Stimulated activated CD8-positive, alpha-beta memory T cell treated with anti-CD3 and anti-CD28 coated beads, Interleukin-15, amount 100 ng/mL, for 48 hours (primary cell): ENCODE measurements at places on chromosomes 7 and 10.

- no peak for DNase-seq
Measured at GRCh38 chr7:80858141-80858903, 60.5 kb downstream of the SEMA3C start.

GRCh38 chr7:14018751-14019150, 29.3 kb upstream of the ETV1 start:
- DNase-seq, result no peak

DNA sequence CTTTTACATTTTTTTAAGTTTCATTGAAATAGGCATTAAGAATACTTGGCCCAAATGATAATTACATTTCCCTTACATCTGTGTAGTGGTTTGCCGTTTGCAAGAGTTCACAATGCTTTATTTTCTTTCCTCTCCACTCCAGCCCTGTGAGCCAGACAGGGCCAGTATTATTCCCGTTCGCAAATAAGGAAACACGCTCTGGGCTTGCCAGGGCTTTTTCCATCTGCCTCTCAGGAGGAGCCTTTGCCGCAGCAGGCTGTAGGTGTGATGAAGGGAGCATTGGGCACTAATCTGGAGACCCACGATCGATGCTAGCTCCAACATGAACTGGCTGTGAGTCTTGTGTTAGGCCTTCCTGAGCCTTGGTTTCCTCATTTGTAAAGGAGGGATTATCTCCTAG, 154.4 kb downstream of the GALNT17 start:
- DNase-seq, result no peak

DNA sequence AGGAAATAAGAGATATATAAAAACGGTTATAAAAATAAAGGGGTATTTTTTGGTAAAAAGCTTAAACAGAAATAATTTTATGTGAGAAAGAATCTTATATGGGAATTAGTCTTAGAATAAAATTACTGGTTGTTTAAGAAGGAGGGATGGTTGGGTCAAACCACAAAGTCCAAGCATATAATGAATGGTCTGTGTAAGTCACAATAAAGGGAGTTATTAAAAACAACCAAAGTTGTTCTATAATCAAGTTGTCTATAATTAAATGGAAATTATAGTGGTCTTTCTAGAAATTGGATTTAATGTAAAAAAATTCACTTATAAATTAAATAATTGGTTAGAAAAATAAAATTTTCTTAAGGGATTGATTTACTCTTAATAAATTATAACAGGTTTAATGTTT, 304.8 kb downstream of the POM121L12 start:
- DNase-seq, result no peak

- DNase-seq, result no peak
Measured at GRCh38 chr7:108570146-108570755, 577 bp downstream of the DNAJB9 start.

GRCh38 chr10:72274730-72275350, 1.1 kb downstream of the DDIT4 start:
- no peak for DNase-seq

DNA sequence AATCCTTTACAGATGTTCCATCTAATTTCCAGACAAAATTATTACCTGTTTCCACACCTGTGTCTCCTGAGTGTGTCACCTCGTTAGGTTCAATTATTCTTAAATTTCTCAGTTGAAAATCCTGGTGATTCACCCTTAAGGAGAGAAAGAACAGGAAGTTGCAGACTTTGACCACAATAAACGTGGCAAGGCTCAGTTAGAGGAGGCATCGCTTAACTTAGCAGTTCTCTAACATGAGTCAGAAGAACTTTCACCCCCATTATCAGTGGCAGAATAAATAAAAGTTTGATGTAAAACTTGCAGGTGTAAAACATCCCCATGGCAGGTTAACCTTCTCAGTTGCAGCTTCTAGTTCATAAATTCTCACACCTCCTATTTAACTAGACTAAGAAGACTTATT, 8.3 kb downstream of the XPNPEP1 start:
- DNase-seq, result no peak

DNA sequence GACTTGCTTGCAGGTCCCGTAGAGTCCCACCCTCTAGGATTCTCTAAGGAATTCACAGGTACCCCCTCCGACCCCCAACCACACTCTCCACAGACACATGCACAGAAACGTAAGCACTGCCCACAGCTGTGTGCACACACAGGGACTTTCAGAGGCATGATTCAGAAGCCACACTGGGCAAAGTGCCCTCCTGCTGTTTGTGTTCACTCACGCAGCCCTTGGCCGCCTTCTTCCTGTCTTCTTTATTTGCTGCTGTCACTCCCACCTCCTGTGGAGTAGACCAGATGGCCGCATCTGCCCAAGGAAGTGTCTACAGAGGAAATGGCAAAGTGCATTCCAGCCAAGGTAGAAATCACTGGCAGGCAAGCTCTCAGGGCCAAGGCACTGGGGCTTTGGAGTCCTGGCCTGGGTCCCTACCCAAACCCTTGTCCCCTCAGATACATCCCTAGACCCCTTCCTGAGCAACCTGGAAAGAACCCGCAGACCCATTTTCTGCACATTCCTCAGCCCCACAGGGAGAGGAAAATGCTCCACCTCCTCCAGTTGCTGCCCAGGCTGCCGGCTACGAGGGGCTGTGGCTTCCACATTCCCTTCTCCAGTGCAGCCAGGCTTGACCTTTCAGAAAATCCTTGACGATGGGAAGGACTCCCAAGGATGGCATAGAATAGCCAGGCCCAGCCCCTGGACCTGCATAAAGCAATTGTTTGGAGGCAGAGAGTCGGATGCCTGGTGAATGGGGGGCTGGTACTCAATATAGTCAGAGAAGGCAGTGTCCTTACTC, 21.6 kb upstream of the GIMAP8 start:
- no peak for DNase-seq

DNA sequence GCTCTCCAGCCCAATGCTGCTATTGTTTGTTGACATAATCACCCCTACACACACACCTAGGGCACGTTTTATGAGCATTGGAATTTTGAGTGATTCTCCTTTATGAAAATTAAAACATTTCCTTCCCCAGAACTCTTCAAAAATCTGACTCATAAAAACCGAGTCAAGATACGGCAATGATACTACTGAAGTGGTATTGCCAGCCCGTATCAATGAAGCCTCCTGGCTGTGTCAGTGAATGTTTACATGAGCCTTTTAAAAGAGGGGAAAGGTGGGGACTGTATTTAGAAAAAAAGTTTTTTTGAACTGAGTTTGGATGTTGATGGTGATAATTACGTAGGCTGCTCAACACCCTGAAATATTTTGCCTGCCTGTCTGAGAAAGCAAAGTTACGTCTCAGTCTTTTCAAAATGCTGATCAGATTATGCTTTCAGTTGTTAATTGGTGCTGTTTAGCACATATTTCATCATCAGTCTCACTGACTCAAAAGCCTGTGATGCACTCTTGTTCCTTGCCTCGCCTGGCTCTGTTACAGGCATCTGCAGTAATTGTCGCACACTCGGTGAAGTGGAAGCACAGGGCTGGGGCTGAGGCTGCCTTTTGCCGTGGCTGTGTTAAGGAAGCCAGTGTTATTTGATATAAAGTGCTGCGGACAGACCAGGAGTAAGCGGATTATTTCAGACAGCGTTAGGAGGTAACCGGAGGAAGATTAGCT, 157.4 kb upstream of the TCF7L2 start:
- no peak for DNase-seq

DNA sequence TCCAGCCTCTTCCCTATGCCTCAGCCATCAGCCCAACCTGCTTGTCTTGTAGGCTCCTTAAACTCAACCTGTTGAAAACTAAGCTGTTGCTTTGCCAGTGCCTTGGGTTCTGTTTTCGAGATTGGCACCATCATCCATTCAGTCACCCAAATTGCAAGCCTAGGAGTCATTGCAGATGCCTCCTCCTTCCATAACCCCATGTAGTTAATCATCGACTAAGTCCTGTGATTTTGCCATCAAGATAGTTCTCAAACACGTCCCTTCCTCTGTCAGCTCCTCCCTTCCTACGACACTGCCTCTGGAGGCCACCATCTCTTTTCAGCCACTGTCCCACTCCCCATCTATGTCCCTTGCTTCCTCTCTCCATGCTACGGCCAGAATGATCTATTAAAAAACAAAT, 168.1 kb downstream of the RAB11FIP2 start:
- no peak for DNase-seq

DNA sequence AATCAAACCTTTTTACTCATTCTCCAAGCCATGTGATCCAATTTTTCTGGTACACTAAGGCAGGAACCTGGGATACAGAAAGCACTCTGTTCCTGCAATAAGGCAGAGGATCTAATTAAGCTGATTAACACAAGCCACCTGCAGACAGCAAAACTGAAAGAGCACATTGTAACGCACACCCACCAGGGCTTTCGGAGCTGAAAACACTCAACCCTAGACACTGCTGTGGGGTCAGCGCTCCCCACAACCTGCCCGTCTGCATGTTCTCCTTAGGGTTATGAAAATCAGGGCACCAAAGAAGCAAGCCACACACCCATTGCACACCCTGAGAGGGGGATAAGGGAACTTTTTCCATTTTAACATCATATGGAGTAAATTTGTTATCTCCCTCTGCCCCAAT, 1022.2 kb upstream of the LRRTM3 start:
- no peak for DNase-seq

GRCh38 chr10:50846753-50847152, 38.7 kb downstream of the A1CF start:
- no peak for DNase-seq

- DNase-seq, result no peak
Measured at GRCh38 chr7:17094963-17095574, 203.4 kb upstream of the AHR start.

GRCh38 chr7:54680377-54681005, 78.5 kb downstream of the SEC61G start:
- DNase-seq, result no peak

DNA sequence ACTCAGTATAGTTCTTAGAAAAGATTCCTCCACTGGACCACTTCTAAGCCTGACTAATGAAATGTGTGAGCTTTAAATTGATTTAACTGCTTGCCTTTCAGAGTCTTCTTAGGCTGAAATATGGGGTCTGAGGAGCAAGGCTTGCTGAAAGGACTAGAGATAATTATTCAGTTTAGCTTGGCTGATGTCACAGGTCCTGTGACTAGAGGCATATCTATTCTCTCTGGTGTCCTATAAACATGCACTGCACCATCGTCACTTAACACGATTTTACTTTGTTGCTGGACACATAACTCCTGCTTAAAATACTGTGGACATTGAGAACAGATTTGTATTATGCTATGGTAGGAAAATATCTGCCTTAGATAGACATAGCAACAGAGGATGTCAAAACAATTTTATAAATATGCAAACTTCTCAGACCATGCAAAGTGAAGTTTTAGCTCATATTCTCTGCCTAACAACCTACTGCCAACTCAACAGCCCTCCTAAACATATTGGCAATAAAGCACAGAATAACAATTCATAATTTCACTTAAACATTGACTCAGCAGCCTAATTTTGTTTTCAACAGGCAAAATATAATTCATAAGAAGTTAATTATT, 80.2 kb downstream of the RNF133 start:
- DNase-seq, result no peak

DNA sequence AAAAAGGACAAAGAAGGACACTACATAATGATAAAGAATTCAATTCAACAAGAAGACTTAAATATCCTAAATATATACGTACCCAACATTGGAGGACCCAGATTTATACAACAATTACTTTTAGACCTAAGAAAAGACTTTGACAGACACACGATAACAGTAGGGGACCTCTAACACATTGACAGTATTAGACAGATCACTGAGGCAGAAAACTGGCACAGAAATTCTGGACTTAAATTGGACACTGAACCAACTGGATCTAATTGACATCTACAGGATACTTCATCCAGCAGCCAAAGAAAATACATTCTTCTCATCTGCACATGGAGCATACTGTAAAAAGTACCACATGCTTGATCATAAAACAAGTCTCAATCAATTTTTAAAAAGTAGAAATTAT, 103.8 kb downstream of the DGKI start:
- no peak for DNase-seq

DNA sequence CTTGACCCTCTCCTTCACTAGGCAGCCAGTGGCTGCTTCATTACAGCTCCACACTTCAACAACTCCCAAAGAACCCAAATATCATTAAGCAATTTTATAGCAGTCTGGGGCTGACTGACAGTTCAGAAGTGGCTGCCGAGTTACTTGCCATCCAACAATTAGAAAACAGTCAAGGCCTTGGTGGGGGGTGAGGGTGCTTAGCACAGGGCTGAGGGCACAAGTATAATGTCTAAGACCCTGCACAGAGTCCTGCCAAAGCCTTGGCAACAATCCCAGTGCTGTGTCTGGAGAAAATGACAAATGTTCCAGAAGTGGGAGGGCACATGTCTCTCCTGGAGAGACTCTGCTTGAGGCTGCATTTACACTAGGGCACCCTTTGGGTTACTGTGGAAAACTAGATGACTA, 71.1 kb downstream of the CXCL12 start:
- DNase-seq, result no peak

- DNase-seq, result peak; percentile 62
Measured at GRCh38 chr10:80202934-80203834, 2.2 kb downstream of the ANXA11 start.

DNA sequence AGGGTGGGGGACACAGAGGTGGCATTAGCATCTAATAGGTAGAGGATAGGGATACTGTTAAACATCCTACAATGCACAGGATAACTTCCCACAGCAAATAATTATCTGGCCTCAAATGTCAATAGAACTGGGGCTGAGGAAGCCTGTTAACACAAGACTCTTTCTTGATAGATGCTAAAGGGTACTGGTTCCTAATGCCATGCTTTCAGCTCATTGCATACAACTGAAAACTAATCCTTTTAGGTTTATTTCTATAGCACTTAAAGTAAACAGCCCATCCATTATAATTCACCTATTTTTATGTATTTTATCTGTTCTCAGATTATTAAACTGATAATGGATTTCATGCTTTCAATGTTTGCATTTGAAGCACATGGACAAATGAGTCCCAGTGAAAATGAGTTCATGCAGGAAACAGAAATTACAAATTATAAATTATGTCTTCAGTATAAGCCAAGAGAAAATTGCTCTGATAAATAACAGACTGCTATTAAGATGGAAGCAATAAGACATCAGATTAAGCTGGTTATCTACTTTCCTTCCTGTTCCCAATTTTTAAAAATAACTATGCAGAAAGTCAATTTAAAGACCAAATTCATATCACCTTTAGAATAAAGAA, 66.4 kb downstream of the AKR1D1 start:
- DNase-seq, result no peak

GRCh38 chr7:36686499-36686898, 37.8 kb downstream of the AOAH start:
- DNase-seq, result peak; percentile 58

DNA sequence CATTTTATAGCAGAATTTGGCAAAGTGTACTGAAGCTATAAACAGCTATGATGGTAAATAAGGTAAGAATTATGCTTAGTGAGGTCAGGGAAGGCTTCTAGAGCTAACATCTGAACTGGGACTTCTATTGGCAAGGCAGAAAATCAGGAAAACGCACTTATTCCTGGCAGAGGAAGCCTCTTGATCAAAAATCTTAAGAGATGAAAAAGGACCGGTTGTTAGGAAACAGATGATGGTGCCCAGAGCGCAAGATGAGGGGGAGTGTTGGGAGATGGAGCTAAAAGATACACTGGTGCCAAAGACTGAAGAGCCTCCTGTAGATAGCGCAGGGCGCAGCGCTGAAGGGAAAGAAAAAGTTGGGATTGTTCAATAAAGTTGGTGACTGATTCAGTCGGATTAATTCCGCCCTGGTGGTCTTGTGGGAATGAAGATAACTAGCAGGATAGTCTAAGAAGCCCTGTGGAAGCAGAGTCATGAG, 550 bp upstream of the CALU start:
- DNase-seq, result no peak
